Activated CD4-positive, CD25-positive, alpha-beta regulatory T cell treated with anti-CD3 and anti-CD28 coated beads, Interleukin-2, amount 50 U/mL, for 24 hours (primary cell): ENCODE measurements at places on chromosomes 3 and 15.
A peak's percentile ranks its signal among the peaks of the same experiment; 100 is the strongest.

- no peak for ATAC-seq
These were observed 1109.1 kb downstream of the OTOL1 start for GRCh38 chr3:162605651-162606204.

DNA sequence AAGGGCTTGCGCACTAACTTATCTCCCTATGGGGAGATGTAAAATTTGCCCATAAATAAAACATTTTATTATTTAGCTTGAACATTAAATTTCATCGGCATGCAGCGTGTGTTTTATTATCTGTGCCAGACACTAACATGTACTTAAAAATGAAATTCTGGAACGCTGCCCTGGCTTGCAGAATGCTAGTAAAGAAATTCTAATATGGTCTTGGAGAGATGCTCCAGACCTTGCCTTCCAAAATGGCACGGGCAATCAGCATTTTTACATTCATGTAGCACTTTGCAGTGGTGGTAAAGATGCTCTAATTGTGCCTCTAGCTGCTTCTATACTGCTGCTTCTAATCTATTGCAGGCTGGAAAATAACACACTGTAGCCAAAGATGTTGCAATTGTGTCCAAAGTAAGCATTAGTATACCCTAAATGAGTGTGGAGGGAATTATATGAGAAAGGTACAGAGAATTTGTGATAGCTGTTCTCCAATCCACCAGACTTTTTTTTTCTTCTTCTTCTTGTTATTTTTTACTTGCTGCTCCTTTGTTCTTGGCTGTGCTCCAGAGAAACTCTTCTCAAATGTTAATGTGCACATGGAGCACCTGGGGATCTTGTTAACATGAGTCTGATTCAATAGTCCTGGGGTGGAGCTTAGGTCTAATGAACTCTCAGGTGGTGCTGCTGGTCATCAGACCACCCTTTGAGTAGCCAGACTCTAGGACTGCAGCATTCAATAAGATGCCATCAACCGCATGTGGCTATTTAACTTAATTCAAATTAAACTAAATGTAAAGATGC, 47.3 kb downstream of the CRABP1 start:
- no peak for ATAC-seq

GRCh38 chr3:50236484-50237132, 604 bp downstream of the GNAI2 start:
- no peak for ATAC-seq

GRCh38 chr15:79035111-79035601, 55.4 kb downstream of the RASGRF1 start:
- no peak for ATAC-seq

DNA sequence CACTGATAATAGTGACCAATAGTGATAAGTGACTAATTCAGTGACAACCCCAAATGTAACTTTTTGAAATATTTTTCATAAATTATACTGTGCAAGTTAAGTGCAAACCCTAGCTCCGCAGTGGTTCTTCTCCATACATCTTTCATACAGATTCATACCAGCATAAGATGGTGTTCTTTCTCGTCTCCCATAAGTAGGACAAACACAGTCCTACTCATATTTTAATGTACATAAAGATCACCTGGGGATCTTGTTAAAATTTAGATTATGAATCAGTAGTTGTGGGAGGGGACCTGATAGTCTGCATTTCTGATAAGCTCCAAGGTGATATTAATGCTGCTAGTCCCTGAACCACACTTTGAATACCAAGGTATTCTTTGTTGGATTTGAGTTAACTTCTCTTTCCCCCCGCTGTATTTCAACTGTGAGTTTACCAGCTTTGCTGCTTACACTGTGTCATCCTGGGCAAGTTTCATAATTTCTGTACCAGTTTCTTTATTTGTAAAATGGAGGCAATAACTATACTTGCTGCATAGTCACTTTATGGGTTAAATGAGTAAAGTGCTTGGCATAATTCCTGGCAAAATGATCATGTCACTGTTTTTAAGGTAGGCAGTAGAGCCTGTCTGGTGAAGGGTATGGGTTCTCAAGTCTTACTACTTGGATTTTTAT, 34.7 kb upstream of the C3orf38 start:
- peak; percentile 67 for ATAC-seq

GRCh38 chr15:71314956-71315537, 199.8 kb downstream of the THSD4 start:
- ATAC-seq, result no peak

DNA sequence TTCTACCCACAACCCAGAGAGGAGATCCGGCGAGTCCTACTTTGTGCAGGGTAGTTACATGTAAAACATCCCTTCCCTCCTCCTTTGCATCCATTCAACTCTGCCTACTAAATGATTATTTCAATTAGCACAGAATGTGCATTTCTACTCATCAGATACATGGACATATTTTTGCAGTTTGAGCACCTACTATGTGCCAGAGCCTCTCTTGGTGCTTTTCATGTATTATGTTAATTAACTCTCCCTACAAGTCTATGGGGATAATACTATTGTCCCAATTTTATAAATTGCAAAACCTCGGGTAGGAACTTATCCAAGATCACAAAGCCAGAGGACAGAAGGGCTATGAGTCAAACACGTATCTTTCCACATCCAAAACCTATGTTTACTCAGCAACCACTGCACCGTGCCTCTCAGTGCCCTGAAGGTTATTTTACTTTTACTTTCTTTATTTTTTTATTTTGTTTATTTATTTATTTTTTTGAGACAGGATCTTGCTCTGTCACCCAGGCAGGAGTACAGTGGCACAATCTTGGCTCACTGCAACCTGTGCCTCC, 432.8 kb downstream of the MAGI1 start:
- ATAC-seq, result no peak

DNA sequence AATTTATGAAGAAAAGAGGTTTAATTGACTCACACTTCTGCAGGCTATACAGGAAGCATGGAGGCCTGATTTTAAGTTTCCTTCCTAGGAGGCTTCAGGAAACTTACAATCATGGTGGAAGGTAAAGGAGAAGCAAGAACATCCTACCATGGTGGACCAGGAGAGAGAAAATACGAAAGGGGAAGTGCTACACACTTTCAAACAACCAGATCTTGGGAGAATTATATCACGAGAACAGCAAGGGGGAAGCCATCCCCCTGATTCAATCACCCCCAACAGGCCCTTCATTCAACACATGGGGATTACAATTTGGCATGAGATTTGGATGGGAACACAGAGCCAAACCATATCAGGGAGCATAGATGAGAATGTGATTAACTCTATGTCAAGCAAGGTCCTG, 121.0 kb downstream of the MTHFS start:
- no peak for ATAC-seq

- ATAC-seq, result no peak
These were observed 236.4 kb downstream of the KLF13 start for GRCh38 chr15:31563001-31563400.

- ATAC-seq, result no peak
These were observed 316.0 kb downstream of the CLSTN2 start for GRCh38 chr3:140250945-140251344.

DNA sequence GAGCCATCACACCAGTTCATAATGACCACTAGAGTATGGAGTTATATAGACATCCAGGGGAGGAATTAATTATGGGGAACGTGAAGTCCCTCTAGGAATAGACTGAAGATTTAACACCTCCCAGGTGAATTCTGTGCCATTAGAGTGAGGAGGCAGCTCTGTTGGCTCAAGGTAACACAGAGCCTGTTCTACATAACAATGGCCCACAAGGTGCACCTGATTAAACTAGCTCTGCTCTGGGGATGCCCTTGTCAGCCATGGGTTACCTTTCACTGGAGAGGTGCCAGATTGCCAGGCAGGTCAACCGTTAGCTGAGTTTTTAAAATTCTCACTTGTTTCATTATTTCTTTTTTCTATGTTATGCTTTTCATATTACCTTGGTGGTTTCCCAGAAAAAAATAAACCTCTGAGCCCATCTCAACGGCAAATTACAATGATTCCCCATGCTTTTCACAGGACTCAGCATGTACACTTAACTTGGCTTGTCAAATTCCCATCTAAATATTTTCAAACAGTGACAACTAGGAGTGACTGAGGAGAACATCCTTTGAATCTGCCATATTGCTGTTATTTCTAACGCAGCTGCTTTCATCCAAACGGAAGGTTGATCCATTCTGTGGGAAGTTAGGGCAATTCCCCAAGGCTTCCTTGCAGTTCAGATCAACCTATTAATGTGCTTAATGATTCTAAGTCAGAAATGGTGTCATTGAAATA, 512.9 kb downstream of the MCTP2 start:
- ATAC-seq, result no peak

DNA sequence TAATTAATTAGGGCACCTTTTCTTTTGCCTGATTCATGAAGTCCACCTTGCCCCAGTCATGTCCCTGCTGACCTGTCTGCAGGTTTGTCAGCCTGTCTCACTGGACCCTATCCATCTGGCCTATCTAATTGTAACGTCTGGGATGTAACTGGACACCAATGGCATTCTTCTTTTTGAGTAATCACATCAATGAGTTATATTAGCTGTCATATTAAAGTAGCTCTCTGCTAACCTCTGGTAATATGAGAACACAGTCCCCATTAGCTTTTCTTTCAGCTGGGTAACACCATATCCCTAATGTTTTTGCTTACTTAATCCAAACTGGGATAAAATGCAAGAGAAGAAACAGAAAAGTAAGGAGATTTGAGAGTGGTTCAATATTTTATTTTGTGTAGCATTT, 166.2 kb upstream of the VEPH1 start:
- ATAC-seq, result no peak

DNA sequence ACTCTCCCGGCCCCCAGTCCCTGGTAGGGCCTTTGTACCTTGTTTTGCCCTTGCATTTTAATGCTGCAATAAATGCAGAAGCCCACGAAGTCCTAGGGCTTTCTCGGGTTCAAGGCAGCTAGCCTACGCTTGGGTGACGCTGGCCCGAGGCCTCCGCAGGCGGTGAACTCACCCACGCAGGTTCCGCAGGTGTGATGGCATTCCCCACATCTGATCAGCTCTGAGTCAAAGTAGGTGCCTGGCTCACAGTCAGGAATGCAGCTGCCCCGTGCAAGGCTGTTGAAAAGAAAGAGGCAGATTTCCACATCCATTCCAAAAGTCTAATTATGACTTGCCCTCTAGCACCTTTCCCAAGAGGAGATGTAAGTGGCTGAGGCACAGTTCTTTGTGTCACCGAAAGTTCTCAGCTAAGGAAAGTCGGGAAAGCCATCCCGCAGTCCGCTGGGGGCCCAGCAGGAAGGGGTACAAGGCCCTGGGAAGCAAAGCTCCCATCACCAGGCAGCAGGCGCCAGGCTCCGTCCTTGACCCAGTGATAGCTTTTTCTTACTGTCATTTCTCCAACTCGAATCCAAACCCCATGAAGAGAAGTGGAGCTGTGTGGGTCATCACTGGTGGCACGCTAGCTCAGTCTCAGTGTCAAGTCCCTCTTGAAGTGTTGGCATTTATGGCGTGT, 23.2 kb upstream of the SNRPA1 start:
- ATAC-seq, result no peak

DNA sequence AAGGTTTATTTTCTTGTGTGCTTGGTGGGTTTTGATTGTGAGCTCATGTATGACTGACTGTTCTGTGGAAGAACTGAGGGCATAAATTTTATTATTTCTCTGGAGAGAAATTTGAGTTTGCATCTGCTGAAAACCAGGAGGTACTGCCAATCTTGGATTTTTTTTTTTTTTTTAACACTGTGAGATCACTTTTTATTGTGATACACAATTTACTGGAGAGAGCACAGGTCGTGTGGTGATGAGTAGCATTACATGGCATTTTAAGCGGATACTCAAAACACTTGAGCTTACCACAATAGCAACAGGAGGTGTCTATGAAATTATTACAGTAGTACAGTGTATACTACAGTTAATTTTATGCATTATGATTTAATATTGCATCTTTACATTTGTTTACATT, 237.4 kb downstream of the MFSD1 start:
- ATAC-seq, result no peak

DNA sequence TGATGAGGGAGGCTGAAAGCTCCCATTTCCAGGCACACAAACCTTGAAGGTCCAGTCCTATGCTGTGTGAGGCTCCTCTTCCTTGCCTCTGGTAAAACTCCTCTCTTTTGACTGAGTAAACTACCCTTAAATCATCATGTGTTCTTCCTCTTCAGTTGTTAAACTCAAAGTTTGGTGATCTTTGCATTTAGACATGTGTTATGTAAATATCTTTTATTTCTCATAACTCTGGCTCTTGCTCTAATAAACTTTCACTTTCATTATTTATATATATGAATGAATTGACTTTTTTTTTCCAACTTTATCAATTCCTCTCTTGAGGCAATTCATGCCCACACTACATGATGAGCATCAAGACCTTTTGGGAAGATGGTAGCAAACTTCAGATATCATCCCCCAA, 26.6 kb downstream of the SUCNR1 start:
- ATAC-seq, result no peak

GRCh38 chr3:187507905-187508304, 139.7 kb downstream of the RTP4 start:
- no peak for ATAC-seq

- no peak for ATAC-seq
These were observed 68.9 kb downstream of the EPHB1 start for GRCh38 chr3:134863915-134864314.

- no peak for ATAC-seq
These were observed 4.2 kb downstream of the PAQR5 start for GRCh38 chr15:69302929-69303328.

- no peak for ATAC-seq
These were observed 90.9 kb downstream of the STRIT1 start for GRCh38 chr3:155202626-155203025.

DNA sequence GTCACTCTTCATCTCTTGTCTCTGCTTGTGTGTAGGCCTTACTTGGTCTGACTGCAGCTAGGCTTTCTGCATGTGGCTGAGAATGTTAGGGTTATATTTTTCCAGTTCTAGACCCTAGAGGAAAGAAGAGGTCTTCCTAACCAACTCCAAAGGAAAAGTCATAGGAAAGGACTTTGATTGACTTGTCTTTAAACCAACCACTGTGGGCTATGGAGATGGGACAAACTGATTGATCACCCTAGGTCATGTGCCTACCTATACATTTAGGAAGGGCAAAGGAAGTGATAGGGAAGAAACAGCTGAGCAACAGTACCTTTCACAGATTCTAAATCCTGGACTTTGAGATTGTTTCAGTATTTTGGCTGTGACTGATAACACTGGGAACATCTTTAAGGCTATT, 16.5 kb upstream of the TBC1D23 start:
- ATAC-seq, result no peak

GRCh38 chr3:122975163-122975923, 52.2 kb downstream of the SEMA5B start:
- ATAC-seq, result peak; percentile 37

GRCh38 chr3:135966271-135966961, 888 bp downstream of the PPP2R3A start:
- ATAC-seq, result no peak
